ENCODE measurements at places on chromosomes 1 and 21.
A peak's percentile ranks its signal among the peaks of the same experiment; 100 is the strongest.

GRCh38 chr1:33841494-33841893 lies 22.4 kb upstream of the HMGB4 start:
- DNase-seq, result no peak

- no peak for DNase-seq
Measured at GRCh38 chr1:39754906-39755504, 16.1 kb downstream of the OXCT2 start.

GRCh38 chr21:31634993-31635392 lies 24.5 kb upstream of the SOD1 start:
- DNase-seq, result no peak

DNA sequence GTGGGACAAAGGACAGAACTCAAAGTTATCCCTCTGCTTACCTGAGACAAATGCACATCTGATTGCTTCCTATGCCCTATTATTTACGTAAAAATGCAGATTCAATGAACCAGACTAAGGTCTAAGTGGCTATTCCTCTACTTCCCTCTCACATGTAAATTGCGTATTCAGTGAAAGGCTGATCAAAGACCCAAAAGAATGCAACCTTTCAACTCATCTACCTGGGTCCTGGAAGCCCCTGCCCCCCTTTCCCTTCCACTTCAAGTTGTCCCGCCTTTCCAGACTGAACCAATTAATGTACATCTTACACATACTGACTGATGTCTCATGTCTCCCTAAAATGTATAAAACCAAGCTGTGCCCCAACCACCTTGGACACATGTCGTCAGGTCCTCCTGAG lies 14.6 kb downstream of the SSX2IP start:
- no peak for DNase-seq

DNA sequence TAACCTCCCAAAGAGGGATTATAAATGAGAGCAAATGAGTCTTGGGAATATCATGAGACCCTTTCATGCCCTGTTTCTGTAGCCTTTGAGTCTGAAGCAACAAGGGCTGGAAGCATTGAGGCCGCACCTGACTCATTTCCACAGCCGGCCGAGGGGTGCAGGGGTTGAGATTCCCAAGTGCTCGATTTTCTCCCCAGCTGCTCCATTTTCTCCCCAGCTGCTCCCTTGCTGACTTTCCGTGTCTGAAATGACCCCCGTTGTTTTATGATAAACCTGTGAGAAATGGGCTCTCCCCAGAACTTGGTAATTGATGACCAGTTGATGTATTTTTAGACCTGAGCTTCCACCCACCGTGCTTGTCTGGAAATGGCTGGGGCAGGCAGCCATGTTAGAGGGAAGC lies 22.9 kb downstream of the SIM2 start:
- DNase-seq, result no peak

DNA sequence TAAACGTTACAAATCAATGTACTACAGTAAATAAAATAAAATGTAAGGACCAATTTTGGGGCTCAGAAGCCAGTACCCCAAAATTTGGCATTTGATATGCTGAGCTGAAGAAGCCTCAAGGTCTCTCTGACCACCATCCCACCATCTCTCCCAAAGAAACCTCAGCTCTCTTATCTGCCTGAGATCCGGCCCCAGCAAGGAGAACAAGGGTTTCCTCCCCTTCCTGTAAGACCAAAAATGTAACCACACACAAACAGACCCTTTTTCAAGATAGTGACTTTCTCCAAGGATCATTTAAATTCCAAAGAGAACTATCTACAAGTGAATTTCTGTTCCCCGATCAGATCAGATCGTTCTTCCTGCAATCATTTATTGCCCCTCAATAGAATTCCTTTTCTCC lies 68.1 kb upstream of the SLC45A1 start:
- DNase-seq, result no peak

DNA sequence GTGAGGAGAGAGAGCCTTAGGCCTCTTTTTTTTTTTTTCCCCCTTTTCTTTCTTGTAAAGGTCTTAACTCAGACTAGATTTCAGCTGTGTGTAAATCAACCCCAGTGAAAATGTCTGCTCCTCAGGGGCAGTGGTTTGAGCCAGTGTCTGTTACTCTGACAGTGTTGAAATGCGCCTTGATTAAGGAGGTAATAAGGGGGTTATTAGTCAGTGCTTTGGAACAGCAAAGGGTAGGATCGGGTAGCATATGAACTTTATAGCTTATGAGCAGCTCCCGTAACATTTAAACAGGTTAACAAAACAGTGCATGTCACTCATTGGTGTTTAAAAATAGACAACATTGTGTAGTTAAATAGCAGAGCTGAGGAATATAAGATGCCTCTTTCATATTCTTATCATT lies 10.3 kb downstream of the UTP11 start:
- no peak for DNase-seq

GRCh38 chr1:115832651-115833050 lies 8.3 kb downstream of the NHLH2 start:
- DNase-seq, result no peak

DNA sequence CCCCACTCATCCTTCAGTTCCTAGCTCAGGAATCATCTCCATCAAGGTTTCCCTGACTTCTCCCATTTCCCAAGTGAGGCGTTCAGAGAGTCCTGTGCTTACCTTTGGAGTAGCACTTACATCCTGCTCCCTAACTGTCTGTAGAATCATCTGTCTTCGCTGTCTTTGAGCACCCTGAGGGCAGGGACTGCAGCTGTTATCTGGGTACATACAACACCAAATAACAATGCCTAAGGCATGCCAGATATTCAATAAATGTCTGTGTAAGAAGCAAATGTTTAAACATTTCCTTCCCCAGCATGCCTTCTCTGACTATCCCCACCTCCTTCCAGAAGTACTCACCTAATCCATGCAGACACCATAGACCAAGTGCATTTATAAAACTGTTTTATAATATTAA lies 65.4 kb downstream of the JAK1 start:
- no peak for DNase-seq

- peak; percentile 79 for DNase-seq
Measured at GRCh38 chr1:27026621-27027574, 14.2 kb upstream of the TENT5B start.

DNA sequence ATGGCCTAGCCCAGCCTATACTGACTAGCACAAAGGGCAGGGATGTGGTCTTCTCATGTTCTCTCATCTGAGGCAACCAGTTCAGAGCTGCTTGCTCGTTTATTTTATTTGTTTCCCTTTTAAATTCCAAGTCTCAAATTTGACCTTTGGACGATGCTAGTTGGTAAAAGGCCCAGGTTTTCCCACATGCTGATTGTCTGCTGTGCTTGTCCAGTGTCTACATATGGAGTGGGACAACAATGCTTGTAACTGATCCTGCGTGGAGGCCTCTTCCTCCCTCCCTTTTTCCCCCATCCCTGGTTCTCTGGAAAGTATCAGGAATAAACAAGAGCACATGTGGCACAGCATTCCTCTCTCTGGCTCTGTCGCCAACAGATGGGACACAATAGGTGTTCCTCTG lies 34.0 kb upstream of the BEND5 start:
- no peak for DNase-seq

DNA sequence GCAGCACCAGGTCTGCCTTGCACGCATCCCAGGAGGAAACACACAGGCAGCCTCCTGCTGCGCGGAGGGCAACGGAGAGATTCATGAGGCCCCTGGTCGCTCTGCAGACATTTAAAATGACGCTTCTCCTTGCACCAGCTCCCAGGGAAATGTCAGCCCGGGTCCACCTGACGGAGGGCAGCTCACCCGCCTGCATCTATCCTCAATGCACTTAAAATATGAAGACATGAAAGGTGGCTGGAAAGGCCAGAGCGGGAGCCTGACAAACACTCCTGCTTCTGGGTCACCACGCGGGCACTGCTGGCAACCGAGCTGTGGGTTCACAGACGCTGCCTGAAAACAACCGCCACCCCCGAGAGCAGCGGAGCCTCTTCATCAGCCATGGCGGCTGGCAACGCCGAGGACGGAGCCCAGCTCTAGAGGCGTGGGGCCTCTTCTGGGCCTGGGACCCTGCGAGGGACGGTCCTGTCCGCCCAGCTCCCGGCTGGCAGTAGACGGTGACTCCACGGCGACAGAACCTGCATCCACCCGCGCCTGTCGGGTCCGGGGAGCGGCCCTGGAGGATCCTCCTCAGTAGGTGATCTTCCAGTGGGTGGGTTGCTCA lies 22.7 kb downstream of the POFUT2 start:
- no peak for DNase-seq

DNA sequence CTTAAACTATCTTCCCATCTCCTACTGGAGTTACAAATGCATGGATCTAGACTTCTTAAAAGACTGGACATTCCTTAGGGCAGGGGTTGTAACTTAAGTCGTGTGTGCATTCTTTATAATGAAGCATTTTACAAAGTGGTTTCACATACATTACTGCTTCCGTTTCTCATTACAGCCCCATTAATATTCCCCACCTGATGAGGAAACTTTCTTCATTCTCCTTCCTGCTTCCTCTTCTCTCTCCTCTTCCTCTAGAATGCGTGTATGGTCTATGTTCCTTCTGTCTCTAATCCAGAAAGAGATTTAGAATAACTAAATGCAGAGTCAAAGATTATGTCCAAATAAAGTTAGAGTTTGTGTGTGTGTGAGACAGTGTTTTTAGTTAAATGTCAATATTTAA lies 1.8 kb upstream of the CAP1 start:
- DNase-seq, result no peak

GRCh38 chr21:43816611-43817071 lies 27.3 kb downstream of the RRP1 start:
- no peak for DNase-seq

DNA sequence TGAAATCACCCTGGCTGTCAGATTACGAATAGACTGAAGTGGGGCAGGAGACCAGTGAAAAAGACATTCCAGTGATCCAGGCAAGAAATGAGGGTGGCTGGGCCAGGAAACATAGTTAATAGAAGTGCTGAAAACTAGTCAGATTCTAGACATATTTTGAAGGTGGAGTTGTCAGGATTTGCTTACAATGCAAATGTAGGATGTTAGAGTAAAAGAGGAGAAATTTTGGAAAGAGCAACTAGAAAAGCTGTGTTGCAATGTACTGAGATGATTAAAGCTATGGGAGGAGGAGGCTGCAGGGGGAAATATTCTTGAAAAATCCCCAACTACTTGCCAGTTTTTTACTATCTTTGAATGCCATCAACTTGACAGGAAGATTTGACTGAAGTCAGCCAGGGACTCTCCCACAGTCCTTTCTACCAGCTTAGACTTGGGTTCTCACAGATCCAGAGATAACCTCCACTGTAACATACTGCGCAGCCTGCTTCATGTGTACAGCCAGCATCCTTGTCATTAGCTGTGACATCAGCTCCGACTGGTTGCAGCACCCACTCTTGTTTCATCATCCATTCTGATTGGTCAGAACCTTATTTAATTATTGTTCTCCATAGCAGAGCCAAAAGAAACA lies 109.7 kb downstream of the TSEN15 start:
- no peak for DNase-seq

DNA sequence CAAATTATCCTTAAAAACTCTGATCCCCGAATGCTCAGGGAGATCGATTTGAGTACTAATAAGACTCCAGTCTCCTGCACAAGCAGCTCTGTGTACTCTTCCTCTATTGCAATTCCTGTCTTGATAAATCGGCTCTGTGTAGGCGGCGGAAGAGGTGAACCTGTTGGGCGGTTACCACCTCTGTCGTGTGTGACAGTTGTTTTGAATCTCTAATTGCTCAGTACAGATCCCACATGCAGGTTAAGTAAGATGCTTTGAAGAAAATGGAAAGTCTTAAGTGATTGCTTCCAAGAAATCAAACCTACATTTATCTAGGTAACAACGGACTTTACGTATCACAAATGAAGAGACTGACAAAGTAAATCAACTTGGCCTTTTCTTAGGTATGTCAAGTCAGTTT lies 35.5 kb downstream of the COA6 start:
- no peak for DNase-seq

DNA sequence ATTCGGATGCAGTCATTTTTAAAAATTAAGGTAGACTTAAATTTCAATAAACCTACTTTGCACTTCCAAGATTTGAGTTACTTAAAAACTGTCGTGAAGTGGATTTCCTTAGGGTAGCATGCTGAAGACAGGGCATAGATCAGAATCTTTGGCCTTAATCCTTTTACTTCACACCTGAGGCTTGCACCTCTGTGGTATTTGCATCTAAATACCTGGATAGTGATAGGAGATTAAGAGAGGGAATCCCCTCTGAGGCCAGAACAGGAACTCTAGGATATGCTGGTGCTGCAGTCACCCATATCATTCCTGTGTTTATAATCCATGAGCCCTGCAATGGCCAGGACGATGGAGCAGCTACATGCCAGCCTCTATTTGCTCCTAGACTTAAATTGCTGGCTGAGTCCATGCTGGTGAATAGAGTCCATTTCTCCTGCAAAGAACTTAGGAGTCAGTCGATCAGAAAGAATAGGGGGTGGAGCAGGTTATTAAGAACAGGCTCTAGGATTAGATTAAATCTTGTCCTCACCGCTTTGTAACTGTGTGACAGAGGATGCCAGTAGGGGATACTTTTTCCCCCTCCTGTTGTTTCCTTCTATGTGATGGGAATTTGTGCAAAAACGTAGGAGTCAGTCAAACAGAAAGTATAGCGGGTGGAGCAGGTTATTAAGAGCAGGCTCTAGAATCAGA lies 333.6 kb downstream of the DUSP10 start:
- DNase-seq, result no peak

- DNase-seq, result no peak
Measured at GRCh38 chr1:182430263-182431068, 19.5 kb upstream of the RGSL1 start.

DNA sequence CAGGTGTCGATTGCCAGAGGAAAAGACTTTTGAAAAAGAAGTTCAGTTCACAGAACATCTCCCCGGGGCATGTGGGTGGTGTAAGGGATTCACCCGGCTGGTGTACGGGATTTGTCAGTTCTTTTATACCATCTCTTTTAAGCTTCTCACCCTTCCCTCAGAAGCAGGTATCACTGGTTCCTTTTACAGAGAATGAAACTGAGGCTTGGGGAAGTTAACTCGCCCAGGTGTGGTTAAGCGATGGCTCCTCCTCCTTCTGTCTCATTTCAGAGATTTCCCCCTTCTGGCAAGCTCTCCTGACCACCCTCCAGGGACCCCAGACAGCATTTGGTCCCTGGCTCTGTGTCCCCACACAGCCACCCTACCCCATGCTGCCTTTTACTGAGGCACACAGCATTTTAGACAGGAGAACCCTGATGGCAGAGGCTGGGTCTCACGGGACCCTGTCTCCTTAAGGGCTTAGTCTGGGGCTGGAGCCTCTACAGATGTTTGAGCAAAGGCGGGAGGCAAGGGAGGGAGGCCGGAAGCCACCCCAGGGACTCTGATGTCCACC lies 2.8 kb upstream of the ECE1 start:
- DNase-seq, result no peak

DNA sequence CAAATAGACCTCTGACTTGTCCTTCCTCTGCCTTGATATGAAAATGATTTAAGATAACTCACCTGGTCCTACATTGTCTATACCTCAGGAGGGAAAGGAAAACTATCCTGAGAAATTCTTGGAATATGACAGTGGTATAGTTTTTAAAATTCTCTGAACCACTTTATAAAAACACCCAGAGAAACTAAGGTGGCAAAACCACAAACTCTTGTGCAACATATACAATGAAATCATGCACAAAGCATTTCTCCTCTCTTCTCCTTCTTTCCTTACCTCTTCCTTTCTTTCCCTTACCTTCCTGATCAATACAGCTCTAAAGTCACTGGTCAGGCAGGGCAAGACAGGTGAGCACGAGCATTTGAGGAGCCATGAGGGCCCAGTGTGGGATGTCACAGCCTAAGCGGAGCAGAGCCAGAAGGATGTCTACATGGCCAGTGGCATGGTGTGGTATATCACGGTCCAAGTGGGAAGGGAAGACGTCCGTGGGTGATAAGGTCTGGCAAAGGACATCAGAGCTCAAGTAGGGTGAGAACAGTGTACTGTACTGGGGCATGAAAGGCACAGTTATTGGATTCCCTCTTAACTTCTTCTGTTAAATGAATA lies 543.3 kb downstream of the DPYD start:
- no peak for DNase-seq

Data from astrocyte of the cerebellum (primary cell).